Peyer's patch (tissue), 4 donors: ENCODE measurements at places on chromosomes 6 and 20.

GRCh38 chr6:169244684-169245383, 8.8 kb downstream of the THBS2 start:
- DNase-seq, result peak; percentile 22

DNA sequence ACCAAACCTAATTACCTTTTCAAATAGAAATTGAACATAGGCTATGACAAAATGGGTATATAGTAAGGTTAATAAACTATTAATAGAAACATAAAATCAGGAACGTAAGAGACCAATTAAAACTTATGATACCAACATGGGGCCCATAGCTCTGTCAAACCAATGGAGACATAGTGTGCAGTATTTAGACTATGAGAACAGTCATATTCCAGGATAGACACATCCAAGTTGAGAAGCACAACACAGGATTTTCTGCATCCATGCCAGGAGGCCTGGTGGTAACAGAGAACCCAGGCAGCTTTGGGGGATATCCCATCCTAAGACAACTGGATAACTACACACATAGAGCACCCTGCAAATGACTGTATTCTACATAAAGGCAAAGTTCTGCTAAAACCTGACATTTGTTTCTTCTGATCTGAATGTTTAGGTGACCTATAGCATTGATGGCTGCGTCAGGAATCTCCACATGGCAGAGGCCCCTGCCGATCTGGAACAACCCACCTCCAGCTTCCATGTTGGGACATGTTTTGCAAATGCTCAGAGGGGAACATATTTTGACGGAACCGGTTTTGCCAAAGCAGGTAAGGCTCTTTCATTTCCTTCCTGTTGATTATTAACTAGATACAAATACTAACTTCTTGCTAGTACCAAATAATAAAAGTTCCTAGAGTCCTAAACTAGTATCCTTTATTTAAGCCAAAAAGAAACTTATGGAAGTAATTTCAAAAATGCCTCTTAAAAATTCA, 202.7 kb downstream of the ARHGAP18 start:
- no peak for DNase-seq

DNA sequence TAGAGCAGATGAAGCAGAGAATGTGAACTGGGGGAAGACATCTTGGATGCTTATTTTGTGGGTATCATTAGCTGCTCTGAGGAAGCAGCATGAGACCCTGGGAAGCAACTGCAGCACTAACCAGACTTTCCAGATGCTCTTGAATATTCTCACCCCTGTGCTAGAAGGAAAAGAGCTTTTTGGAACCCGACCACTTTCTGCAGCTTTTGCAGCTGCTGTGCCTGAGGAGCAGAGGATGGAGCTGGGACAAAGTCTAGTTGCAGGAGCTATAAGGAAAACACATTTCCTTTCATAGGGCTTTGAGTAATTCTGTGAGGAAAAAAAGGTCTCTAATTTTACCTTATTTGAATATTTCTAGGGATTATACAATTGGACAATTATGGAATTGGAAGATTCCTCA, 369.7 kb downstream of the CD109 start:
- DNase-seq, result no peak

GRCh38 chr6:105806486-105806920, 279.6 kb upstream of the PRDM1 start:
- no peak for DNase-seq

GRCh38 chr20:44643596-44644229, 7.8 kb downstream of the ADA start:
- DNase-seq, result peak; percentile 76

- no peak for DNase-seq
Observed at GRCh38 chr6:140271759-140272377, 897.4 kb upstream of the CITED2 start.

- no peak for DNase-seq
Observed at GRCh38 chr6:154611241-154611640, 100.8 kb upstream of the CNKSR3 start.

DNA sequence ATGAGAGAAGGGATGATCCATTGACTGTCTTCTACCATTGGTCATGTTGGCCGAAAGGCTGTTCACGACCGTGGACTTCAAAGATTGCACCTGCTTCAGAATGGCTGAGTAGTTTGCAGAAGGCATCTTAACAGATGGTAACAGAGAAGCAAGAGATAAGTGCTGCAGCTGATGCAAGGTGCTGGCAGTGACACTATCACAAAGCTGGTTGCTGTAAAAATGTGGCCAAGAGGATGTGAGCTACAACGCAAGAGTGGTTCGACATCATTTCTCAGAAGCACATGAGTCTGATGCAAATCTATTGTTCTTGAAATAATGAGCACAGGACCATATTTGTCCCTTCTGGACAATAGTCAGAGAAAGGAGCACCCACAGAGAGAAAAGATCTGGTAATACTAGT, 27.0 kb upstream of the ANKEF1 start:
- DNase-seq, result no peak

DNA sequence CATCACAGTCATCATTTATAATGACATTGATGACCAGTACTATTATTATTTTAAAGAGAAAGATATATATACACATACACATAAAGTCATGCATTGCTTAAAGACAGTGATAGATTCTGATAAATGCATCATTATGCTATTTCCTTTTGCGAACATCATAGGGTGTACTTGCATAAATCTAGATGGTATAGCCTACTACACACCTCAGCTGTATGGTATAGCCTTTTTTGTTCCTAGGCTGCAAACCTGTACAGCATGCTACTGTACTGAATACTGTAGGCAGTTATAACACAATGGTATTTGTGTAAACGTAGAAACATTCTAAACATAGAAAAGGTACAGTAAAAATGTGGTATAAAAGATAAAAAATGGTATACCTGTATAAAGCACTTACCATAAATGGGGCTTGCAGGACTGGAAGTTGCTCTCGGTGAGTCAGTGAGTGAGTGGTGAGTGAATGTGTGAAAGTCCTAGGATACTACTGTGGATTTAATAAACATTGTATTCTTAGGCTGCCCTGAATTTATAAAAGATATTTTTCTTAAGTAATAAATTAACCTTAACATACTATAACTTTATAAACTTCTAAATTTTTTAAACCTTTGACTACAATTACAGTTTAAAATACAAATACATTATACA, 23.9 kb downstream of the QKI start:
- no peak for DNase-seq

DNA sequence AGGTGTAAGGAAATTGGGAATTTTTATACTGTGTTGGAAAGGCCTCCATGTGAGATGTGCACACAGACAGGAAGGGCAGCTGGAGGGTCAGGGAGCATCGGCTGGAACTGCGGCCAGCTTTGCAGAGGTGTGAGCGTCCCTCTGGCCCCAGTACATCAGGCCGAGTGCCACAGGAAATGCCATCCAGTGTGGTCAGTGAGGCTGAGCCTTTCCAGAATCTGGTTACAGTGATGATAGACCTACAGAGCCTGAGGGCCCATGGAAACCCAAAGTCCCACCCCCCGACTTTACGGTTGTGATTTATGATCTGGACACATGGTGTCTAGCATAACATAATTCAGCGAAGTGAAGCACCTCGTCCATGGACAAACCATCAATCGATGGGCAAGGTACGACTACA, 137.3 kb upstream of the PDE10A start:
- DNase-seq, result no peak

DNA sequence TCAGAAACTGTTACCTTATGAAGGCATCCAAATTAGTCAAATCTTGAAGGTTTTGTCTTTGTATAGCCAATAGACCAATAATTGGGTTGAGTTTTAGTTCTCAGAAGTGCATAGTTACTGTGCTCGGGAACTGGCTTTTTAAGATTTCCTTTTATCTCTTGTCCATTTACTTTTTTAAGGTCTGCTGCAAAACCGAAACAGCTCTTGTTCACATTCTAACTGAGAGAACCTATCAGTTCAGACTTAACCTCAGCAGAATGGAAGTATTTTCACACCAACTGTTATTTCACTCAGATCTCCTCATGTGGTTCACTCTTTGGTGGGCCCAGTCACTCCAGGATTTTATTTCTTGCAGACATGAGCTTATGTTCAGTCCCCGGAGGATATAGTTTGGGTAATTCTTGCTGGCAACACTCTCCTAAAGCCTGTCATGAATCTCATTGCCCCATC, 55.5 kb downstream of the TPBG start:
- DNase-seq, result no peak
